ENCODE measurements at places on chromosomes 7 and 10.

DNA sequence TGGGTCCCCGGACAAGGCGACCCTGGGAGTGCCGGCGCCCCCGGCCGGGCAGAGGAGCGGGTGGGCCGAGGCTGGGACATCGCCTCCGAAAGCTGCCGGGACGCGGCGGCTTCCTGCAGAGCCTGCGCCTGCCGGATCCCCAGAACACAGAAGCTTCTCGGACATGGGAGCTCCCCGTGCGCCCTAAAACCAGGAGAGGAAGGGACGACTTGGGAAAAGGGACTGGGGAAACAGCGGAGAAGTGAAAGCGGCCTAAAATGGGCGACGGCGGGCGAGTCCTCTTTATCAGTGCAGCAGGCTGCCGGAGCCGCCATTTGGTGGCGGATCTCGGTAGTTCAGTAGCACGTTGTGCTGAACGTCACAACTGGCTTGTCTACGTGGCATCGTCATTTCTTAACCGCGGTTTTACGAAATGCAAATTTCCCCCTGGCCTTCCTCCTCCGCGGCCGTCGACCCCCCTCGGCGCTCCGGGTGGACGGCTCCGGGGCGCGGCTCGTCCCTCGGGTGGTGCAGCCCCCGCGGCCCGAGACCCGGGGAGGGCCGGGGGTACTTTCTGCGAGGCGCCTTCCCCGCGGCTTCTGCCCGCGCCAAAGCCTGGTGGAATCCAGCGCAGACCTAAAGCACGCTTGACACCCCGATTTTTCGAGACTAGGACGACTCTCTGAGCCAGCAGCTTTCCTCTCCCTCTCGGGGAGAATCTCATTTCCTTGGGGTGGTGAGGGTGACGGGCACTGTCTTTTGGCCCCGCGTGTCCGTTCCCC lies 9.9 kb upstream of the SPAG6 start:
- DNase-seq: no peak

DNA sequence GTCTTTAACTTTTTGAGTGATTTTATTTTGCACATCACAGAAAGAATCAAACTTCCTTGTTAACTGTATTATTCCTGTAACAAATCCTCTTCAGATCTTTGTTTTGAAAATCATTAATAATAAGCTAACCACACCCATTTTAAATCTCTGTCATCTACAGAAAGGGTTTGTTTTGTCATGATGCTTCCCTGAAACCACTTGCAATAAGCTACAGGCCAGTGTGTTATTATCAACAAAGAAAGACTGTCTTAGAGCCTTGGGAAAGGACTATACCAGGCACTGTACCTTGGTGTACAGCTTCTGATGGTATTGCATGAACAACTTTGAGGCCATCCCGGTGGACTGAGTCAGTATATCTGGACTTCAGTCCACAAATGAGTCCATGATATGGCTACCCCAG lies 145.3 kb upstream of the FAM3C start:
- DNase-seq: no peak

- DNase-seq: no peak
Measured at GRCh38 chr7:15853832-15854470, 167.5 kb upstream of the MEOX2 start.

DNA sequence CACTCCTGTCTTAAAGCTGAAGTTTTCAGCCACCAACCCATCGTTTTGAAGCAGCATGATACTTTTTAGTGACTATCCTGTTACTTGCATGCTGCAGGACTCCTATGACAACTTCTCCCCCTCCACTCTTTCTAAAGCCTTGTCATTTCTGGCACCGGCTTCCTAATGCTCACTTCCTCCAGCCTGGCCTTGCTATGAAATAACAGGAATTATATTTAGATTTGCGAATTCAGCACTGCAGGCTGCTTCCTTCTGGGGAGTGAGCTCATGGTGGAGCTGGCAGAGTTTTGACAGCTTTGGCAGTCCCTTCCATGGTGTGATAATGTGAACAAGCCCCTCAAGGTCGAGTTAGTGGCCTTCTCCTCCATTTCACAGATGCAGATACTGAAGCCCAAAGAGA lies 13.4 kb downstream of the BLNK start:
- no peak for DNase-seq

DNA sequence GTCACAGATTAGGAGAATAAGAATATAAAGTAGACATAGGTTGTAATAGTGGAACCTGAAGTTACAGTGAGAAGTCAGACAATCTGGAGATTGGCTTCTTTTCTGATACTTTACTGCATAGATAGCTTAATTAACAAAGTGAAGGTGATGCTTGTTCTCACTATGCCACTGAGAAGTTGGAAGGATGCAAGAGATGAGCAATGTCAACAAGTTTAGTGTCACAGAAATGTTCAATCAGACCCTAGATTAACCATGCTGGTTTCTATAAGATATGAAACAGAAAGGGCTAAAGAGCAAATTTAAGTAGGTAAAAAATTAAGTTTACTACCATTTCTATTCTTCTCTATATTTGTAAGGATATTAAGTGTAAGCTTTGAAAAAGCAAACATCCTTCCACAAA lies 838.6 kb upstream of the SORCS1 start:
- DNase-seq: no peak

DNA sequence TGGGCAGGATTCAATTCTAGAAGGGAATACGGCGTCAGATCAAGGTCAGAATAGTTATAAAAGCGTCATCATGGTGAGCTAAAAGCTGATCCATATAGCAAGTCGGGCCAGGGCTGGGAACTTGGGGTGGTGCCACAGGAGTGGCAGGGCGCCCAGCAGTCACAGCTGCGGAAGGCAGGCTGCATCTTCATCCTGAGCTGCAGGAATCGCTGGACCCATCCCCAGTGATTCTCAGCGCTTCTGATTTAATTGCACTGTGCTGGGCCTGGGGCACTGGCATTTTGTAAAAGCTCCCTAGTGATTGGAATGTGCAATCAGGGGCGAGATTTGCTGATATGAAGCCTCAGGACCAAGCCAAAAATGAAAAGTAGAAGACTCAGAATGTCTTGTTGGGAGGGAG lies 135.3 kb downstream of the CTTNBP2 start:
- no peak for DNase-seq

- DNase-seq: no peak
Measured at GRCh38 chr7:80387634-80388193, 124.2 kb downstream of the GNAT3 start.

DNA sequence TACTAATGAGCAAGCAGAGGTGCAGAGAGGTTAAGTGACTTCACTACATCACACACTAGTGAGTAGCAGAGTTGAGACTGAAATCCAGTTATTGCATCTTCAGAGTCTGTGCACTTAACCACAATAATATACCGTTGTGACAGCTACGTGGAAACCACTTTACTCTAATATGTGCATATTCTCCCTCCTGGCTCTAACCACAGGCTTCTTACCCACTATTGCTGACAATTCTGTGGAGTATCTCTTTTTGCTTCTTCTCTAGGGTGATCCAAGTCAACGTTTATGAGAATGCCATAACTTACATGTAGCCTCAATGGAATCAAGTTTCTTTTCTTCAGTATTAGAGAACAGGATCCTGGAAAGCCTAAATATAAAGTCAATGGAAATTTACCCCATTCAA lies 64.2 kb upstream of the MEOX2 start:
- DNase-seq: no peak

GRCh38 chr7:117704063-117704462 lies 169.2 kb downstream of the CTTNBP2 start:
- no peak for DNase-seq

DNA sequence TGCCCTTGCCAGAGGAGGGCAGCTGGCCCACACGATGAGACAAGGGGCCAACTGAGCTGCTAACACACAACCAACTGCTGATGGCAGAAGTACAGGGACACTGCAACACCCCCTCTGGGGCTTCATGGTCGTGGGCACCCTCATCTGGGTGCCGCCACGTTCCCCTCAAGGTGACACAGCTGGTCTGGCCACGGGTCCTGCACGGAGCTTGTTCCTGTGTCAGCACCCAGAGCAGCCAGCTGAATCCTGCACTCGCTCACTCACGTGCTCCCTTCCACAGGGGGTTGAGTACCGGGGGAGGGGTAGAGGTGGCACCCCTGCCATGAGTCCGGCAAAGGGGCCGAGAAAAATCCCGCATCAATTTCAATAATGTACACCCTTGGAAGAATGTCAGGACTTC lies 1319.1 kb downstream of the REEP3 start:
- DNase-seq: no peak

DNA sequence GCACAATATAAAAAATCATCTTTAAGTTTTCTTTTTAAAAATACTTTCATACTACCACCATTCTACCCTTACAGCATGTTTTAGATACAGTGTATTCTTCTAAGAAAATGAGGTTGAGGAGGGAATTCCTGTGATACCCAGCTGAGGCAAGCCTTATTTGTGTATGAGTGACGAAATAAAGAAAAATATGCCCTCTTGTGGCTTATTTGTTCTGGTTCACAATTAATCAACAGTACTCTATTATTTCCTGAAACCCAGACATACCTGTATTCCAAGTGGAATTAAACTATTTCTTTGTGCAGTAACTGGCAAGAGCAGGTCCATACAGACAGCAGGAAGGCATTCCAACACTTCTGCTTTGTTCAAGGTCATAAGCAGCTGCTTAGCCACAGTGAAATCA lies 4.5 kb upstream of the SEMA3D start:
- no peak for DNase-seq

DNA sequence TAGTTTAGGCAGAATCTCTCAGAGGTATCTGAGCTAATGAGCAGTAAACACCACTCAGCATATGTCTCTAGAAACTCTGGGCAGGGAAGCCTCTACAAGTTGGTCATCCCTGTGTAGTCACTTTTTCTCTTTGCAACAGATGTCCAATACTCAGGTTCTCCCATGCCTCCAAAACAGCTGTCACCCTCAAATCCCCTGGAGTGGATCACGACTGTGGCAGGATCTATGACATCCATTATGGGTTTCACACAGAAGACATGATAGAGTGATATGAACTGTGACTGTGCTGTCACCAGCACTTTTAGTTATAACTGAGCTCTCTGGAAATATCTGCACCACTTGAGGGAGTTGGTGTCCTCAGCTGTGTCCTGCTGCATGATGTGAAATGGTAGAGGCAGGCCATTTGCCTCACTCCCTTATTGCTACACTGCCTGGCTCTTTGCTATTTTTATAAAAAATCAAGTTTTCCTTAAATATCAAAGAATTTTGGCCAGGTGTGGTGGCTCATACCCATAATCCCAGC lies 24.1 kb upstream of the ZNRF2 start:
- no peak for DNase-seq

GRCh38 chr10:53013201-53013810 lies 240.7 kb upstream of the MBL2 start:
- DNase-seq: no peak

GRCh38 chr7:134925766-134926165 lies 60.5 kb upstream of the AGBL3 start:
- DNase-seq: no peak

GRCh38 chr10:123227706-123228105 lies 73.5 kb downstream of the BUB3 start:
- no peak for DNase-seq

DNA sequence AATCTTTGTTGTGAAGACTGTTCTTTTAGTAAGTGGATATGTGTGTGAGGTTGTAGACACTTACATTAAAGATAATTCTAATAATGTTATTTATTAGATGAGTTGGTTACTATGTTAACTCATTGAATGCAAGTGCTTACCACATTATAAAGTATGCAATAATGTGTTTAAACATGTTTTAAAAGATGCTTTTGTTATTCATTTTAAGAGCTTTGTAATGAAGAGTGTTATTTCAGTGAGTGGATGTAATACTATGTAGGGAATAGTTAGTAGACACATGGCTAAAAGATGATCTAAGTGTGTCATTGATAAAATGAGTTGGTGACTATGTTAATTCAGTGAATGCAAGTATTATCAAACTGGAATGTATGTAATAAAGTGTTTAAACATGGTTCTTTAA lies 70.0 kb upstream of the VOPP1 start:
- DNase-seq: no peak

DNA sequence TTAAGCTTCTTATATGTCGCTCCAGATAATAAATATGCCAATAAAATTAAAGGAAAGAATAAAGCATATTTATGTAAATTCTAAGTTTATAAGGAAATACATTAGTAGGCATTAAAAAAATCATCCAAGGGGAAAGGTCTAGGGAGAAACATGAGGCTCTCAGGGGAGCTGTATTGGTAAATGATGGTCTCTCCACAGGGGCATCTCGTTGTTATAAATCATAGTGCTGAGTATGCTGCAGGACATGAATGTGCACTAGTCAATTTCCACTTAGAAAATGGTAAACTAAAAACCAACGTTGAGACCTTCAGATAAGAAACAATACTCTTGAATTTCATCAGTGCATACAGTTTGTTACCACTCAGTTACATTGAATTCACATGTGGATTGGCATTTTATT lies 194.0 kb upstream of the AHR start:
- DNase-seq: no peak

- DNase-seq: peak; percentile 27
Measured at GRCh38 chr10:4733150-4733842, 92.7 kb upstream of the AKR1E2 start.

DNA sequence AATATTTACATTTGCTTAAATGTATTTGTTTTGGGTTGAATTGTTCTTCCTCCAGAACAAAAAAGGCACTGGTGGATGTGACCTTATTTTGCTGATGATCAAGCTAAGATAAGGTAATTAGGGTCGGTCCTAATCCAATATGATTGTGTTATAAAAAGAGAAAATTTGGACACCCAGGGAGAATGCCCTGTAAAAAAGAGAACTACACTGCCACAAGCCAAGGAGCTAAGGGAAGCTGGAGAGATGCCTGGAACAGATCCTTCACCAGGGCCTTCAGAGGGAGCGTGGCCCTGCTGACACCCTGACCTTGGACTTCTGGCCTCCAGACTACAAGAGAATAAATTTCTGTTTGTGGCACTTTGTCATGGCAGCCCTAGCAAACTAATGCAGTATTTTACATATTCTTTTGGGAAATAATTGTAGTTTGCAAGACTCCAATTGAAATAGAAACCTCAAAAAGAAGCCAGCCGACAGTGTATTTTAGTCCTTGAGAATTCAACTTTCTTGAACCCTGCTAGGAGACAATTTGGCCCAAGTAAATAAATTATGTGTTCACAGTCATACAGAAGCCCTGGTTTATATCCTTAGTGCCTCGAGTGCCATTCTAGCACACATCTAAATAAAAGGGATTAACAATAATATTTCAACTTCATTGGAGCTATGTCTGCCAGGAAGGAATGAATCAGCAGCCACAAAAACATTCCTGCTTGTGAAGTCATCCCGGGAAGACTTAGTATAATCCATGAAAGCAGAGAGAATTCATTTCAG lies 164.6 kb downstream of the PKD1L1 start:
- DNase-seq: no peak
